CD8-positive, alpha-beta memory T cell (primary cell): ENCODE measurements at places on chromosomes 7 and 10. TPM values are rescaled to one million over a fixed set of nuclear protein-coding genes. Genes with fewer than 3 reads are reported as not detected.

The IKZF5 gene
- total RNA-seq, result 20.3 TPM

The ARMS2 gene
- total RNA-seq, result not detected

The CXCL12 gene
- total RNA-seq, result not detected

The ZPBP gene
- total RNA-seq, result 0.22 TPM

The CALHM1 gene
- not detected for total RNA-seq

The ARHGEF35 gene
- 4.0 TPM for total RNA-seq

The PAX4 gene
- total RNA-seq, result not detected

DNA sequence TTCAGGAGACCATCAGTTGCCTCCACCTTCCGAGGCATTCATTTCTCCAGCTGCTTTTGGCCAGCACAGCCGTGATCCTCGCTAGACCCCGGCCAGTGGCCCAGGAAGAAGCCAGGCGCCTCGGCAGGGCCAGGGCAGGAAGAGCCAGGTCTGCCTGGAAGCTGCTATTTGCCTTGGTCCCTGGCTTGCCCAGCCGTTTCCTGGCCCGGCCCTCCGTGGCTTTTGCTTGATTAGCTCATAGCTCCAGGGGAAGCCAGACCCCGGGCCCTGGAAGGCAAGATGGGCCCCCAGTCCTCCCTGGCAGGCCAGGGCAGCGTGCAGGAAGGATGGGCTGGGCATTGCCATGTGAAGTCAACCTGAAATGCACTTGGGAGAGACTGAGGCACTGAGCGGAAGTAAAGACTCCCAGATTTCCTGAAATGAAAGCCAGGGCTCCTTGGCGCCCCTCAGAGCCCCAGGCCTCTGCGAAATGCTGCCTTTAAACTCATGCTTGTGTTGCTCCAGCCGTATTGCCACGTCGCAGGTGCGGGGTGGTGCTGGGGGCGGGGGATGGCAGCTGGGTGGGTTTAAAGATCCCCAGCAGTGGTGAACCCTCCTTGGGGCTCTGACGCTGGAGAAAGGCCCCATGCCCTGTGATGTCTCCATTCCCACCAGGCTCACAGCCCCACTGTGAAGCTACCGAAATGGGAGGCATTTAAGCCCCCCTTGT, 160.6 kb downstream of the GRK5 start:
- H3K4me1 ChIP-seq, result no peaks in the 10 kb centered on the region
- H3K27me3 ChIP-seq, result no peaks in the 10 kb centered on the region
- H3K36me3 ChIP-seq, result no peaks in the 10 kb centered on the region
- DNase-seq, result no peak

- no peak for DNase-seq
- H3K36me3 ChIP-seq, result peaks cover 26% of the 10 kb centered on the region
- no peak overlapping the region for H3K27ac ChIP-seq
- H3K4me1 ChIP-seq, result no peaks in the 10 kb centered on the region
- no peaks in the 10 kb centered on the region for H3K27me3 ChIP-seq
Measured at GRCh38 chr7:149476791-149477190, 15.9 kb upstream of the ZNF777 start.

DNA sequence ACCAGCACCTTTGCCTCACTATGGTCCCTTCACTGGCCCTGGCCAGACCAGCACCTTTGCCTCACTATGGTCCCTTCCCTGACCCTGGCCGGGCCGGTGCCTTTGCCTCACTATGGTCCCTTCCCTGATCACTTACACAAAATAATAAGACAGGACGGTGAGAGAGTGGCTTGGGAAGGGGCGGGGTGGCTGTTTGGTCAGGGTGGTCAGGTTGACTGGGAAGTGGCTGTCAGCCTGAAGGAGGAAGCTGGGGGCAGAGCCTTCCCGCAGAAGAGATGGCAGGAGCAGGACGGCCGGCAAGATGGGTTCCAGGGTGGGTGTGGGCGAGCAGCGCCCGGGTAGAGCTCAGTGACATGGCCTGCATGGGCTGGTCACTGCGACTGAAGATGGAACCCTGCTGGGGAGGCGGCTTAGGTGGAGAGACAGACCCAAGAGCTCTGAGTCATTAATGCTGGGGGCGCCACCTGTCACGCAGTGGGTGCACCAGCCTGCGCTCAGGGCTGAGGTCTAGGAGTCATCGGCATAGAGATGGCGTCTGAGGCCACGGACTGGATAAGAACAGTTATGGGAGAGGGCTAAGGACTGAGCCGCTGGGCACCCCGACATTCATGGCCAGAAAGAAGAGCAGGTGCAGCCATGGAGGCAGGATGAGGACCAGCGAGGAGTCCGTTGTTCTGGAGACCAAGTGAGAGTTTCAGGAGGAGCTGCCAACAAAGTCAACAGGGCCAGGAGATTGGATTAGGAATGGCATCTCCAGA, 91.8 kb downstream of the CHST15 start:
- H3K4me3 ChIP-seq, result no peak overlapping the region
- DNase-seq, result no peak
- no peaks in the 10 kb centered on the region for H3K4me1 ChIP-seq
- no peaks in the 10 kb centered on the region for H3K36me3 ChIP-seq
- H3K27ac ChIP-seq, result no peak overlapping the region

DNA sequence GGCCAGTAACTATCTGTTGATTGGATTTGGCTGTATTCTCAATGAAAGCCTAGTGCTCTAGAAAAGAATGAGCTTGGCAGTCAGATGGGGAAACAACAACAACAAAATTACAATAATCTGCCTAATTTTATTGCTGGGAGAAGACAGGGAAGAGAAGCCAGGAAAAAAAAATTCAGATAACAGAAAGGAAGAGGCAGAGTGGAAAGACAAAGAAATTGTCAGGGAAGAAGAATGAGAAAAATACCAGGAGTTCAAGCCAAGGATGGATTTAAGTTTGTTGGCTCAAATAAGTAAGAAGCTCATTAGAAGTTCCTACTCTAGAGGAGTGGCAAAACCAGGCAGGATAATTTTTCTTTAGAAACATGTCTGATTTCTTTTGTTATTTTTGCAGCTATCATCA, 45.9 kb upstream of the PRKG1 start:
- no peaks in the 10 kb centered on the region for H3K27me3 ChIP-seq
- no peak overlapping the region for H3K4me3 ChIP-seq
- DNase-seq, result no peak
- H3K27ac ChIP-seq, result no peak overlapping the region
- no peaks in the 10 kb centered on the region for H3K36me3 ChIP-seq

GRCh38 chr10:5284311-5285057, 80.3 kb upstream of the UCN3 start:
- no peaks in the 10 kb centered on the region for H3K27me3 ChIP-seq
- no peaks in the 10 kb centered on the region for H3K36me3 ChIP-seq
- no peak for DNase-seq
- peaks cover 14% of the 10 kb centered on the region for H3K4me1 ChIP-seq
- no peak overlapping the region for H3K27ac ChIP-seq
- H3K4me3 ChIP-seq, result no peak overlapping the region

GRCh38 chr7:131431289-131431688, 103.6 kb downstream of the MKLN1 start:
- no peak overlapping the region for H3K4me3 ChIP-seq
- H3K4me1 ChIP-seq, result no peaks in the 10 kb centered on the region
- H3K36me3 ChIP-seq, result no peaks in the 10 kb centered on the region
- DNase-seq, result no peak
- no peaks in the 10 kb centered on the region for H3K27me3 ChIP-seq
- H3K27ac ChIP-seq, result no peak overlapping the region

DNA sequence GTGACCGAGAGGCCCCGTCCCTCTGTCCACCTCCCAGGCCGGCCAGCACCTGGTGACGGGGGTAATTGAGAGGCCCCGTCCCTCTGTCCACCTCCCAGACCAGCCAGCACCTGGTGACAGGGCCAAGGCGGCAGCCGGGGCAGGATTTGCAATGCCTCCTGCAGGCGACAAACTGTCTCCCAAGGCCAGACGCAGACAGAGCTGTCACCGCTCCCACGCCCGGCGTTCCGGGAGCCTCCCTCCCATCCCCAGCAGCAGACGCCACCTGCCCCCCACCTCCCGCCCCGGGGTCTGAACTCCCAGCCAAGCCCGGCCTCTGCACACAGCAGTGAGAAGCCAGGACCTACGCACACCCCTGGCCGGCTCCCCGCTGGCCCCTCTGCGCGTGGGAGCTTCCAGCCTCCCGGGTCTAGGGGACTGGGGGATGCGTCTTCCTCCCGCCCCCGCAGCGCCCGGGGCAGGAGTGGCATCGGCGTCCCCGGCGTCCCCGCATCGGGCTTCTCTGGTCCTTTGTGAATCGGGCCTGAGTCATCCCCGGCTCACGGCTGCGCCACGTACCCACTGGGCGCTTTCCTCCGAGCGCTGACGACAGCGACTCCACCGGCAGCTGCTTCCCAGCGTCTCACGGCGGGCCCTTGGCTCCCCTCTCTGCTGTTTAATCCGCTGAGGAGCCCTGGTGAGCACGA, 95.1 kb upstream of the DIP2C start:
- DNase-seq, result no peak
- no peak overlapping the region for H3K4me3 ChIP-seq
- H3K36me3 ChIP-seq, result no peaks in the 10 kb centered on the region
- H3K27me3 ChIP-seq, result no peaks in the 10 kb centered on the region
- H3K4me1 ChIP-seq, result no peaks in the 10 kb centered on the region
- H3K27ac ChIP-seq, result no peak overlapping the region
